ENCODE measurements at places on chromosomes 3 and 15.

DNA sequence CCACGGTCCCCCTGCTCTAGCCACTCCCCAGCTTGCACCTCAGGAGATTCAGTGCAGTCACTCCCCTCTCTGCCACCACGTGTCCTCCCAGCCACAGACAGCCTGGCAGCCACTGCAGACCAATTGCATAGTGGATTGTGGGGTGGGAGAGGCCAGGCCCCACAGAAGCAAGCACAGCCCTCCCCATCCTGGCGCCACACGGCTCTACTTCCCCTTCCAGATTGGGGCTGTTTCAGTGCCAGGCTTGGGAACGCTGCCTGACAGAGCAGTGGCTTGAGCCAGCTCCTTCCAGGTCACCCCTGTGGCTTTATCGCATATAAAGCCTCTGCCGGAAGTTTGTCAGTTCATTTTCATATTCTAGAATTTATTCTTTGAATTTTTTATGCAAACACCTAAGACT is 90.7 kb downstream of the TMEM266 start:
- no peak for DNase-seq

GRCh38 chr15:85973584-85974347 is 105.9 kb upstream of the AGBL1 start:
- no peak for DNase-seq

DNA sequence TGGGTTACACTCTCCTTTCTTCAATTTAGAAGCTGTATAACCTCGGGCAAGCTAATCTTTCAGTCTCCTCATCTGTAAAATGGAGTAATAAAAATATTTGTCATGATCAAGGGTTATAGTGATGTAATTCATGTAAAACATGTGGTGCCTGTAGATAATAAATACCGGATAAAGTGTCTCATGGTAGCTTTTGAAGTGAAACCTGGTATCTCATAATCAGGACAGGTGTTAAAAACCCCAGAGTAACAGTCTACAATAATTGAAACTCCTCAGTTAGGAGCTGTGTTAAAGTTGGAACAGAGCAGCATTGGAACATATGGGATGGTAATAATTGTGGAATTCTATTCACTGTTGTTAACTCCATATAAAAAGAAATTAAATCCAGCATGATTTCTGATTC is 884 bp upstream of the KNL1 start:
- peak; percentile 23 for DNase-seq

GRCh38 chr3:172185907-172186306 is 146.5 kb downstream of the FNDC3B start:
- no peak for DNase-seq

GRCh38 chr3:111768571-111769100 is 90.4 kb upstream of the PHLDB2 start:
- DNase-seq: no peak

- DNase-seq: no peak
These were observed 12.9 kb downstream of the MB21D2 start for GRCh38 chr3:192904632-192905289.

DNA sequence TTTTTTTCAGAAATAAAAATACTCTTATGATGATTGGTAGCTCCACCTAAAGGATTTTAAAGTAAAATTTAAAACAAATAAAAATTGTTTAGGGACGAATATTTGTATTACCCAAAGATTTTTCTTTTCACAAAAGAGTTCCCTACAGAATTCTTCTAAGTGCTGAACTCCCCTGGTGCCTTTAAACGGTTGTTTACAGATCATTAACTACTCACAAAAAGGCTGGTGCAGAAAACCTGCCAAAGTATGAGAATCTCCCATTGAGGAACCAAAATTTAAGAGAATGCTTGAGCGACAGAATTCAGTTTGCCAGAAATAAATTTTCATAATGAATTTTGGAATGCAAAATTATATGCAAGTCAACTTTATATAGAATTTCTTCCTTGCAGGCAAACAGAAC is 497.8 kb upstream of the NR2F2 start:
- DNase-seq: no peak

DNA sequence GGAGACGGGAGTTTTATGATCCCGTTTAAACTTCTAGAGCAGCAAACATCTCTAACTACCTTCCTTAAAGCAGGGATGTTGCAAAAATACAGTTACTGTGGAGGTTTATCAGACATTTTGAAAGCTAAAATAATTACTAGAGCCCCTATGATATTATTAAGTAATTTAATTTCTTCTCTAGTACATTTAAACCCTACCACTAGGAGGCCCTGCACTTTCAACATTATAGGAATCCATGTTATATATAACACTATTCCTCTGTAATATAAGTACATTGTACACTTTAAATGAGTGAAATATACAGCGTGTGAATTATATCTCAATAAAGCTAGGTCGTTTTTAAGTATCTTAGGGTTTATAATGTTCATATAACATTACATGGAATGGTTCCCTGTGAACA is 11.5 kb downstream of the SETMAR start:
- no peak for DNase-seq

DNA sequence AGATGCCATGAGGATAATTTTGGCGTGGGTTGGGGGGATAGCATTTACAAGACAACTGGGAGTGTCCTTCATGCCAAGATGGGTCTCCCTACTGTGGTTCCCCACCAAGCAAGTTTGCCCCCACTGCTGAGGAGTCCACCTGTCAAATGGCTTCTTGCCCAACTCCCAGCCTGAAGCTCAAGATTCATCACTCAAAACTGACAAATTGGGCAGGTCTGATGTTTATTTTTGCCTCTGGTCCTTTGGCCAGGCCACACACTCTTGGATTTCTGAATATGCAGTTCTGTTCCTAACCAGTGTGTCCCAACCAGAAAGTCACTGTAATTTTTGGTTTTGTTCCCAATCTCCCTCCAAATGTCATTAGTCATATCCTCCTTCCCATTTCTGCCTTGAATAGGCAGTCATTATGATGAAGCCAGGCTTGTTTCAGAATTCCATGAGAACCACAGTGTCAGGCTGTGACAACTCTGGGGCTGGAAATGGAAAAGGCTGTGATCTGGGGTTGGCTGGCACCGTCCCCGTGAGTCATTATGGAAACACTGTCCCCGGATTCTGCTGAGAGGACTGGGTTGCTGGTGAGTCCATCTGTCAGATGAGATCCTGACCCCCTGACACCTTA is 29.3 kb upstream of the MEF2A start:
- DNase-seq: no peak

GRCh38 chr15:90654233-90655136 is 62.7 kb upstream of the BLM start:
- no peak for DNase-seq

GRCh38 chr3:171811295-171811912 is 1.1 kb upstream of the PLD1 start:
- no peak for DNase-seq

- DNase-seq: no peak
These were observed 211.5 kb upstream of the SEMA6D start for GRCh38 chr15:47505712-47506328.

- DNase-seq: no peak
These were observed 664 bp upstream of the PIK3CA start for GRCh38 chr3:179147514-179147872.

DNA sequence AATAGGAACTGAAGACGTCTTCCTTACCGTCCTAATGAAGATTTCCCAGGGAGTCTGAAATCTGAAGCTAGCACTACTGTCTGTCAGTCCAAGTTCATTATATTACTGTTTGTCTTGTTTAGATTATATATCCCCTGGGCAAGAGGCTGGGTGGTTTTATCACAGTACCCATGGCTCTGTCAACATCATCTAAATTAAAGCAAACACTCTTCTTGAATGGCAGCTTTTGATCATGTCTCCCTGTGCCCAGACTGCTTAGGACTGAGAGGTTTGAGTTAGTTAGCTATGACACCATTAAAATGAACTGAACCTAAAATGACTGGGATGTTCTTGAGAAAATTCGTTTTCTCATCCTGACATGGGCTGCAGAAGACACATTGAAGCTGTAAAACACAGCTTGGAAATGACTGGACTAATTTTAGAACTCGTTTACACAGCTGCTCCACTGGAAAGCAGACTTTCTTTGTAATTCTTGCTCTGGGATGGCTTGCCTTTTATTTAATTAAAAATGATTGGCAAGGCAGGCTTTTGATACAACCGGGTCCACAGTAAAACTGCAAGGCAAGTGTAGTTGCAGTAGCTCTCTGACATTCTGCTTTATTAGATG is 243.5 kb downstream of the MFSD1 start:
- DNase-seq: no peak

Data from MM.1S (cell line).